GM23248 (cell line): ENCODE measurements at places on chromosomes 6 and 20.
A peak's percentile ranks its signal among the peaks of the same experiment; 100 is the strongest.

DNA sequence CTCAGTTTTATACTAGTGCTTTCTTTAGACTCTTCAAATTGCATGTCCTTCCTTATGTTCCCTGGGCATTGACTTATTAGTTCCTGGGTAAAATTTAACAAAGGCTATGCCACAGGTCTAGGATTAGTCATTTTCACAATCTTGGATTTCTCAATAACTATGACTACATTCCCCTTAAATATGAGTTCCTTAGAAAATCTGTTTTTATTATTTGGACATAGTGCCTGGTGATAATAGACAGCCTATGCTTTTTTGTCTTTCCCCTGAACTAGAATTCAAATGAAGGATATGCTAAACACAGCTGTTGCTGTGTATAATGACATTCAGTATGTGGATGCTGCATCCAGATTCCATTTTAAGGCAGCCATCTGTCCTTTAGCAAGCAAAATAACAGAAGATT, 1252.8 kb upstream of the GJE1 start:
- peak; percentile 71 for DNase-seq

DNA sequence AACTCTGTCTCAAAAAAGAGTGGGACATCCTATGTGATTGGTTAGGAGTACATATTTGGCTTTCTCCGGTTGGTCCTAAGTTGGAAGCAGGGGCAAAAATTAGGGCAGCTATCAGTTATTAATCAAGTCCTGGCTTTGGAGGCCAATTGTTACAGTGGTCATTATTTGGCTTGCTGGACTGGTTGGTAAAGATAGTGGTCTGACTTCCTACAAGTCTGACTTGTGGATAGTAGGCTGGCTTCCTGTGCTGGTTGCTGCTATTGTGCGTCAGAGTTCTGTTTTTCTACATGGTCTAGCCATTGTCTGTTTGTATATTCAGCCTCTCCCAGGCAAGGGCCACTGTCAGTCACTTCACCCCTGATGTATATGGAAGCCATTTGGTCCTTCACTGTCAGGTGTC, 7.0 kb downstream of the ACOT8 start:
- no peak for DNase-seq

DNA sequence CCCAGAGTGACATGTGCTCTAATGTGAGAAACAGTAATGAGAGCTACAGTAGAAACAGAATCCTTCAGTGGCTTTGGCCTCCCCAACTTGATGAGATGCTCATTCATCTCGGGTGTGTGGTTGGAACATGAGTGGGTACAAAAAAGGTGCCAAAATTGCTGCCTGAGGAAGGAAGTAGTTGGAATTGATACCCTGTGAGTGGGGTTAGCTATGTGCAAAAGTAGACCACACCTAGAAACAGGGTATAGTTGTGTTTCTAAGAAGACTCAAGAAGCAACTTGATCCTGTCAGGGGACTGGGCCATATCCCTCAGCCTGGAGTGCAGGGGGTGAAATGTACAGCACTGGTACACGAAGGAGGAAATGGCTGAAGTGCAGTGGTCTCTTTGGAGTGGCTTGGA, 206.4 kb upstream of the SUPT3H start:
- DNase-seq = no peak

DNA sequence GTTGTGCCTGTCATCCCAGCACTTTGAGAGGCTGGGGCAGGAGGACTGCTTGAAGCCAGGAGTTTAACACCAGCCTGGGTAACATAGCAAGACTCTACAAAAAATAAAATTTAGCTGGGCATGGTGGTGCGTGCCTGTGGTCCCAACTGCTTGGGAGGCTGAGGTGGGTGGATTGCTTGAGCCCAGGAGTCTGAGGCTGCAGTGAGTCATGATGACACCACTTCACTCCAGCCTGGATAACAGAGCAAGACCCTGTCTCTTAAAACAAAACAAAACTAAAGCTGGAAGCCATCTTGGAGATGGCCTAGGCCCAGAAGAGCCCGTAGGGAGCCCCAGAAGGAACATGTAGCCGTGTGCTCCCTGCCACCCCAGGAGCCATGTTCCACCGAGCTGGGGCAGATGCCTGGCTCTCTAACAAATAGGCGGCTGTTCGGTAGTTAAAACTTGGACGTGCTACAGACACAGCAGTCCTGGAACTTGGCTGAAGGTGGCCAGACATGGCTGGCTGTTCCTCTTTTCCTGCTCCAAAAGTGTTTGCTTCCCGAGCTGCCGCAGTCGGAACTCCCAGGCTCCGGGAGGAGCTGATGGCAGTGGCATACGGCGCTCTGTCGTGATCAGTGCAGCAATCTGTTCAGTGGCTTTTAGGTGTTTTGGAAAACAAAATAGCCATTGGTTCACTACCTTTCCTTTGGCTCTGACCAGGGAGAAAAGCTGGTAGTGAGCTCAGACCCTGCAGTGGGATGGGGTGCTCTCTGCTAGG, 37.0 kb downstream of the DYNLT1 start:
- DNase-seq = peak; percentile 4

DNA sequence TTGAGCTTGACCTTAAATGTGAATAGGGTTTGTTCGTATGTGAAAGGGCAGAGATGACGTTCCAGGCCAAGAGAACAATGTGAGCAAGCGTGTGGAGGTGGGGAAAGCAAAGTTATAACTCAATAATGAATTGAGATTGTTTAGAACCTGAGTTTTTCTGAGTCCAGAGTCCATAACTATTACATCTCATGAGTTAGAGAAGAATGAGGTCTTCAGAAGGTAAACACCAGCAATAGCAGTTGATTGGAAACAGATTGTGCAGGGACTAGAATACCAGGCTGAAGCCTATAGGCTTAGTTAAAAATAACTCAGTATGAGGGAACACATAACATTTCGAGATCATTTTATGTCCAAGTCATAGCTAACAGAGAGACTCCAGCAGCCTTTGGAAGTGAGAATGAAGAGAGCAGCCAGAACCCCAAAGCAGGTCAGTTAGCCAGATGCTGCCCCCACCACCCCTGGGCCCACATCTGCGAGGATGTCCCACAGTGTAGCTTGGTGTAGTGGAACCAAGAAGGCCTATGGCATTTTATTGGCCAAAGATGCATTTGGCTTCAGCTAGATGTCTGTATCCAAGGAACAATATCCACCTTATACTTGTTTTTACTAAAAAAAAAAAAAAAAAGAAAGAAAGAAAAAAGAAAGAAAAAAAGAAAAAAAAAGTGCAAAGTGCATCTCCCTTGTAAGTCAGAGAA, 121.7 kb downstream of the TNFRSF21 start:
- DNase-seq = peak; percentile 53
